Fibroblast of skin of right biceps (primary cell): ENCODE measurements at places on chromosomes 4 and X.

DNA sequence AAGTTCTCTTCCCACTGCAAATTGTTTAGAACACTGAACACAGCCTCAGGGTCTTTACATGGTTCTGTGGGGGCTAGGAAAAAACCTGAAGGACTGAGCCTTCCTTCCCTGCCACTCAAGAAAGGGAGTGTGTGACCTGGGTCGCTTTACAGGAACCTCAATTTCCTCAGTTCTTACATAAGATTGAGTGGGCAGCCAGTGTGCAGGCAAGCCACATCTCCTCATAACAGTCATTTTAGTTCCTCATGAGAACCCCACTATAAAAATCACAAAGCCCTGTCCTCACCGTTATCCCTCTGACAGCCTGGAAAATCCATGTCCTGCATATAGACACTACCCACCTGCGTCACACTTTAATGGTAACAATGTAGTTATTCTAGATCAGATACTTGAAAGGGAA, 2.1 kb upstream of the ETDC start:
- no peak for DNase-seq

GRCh38 chr4:1099684-1100335, 13.6 kb downstream of the RNF212 start:
- no peak for DNase-seq

- no peak for DNase-seq
Observed at GRCh38 chrX:10138726-10139125, 18.0 kb upstream of the CLCN4 start.

DNA sequence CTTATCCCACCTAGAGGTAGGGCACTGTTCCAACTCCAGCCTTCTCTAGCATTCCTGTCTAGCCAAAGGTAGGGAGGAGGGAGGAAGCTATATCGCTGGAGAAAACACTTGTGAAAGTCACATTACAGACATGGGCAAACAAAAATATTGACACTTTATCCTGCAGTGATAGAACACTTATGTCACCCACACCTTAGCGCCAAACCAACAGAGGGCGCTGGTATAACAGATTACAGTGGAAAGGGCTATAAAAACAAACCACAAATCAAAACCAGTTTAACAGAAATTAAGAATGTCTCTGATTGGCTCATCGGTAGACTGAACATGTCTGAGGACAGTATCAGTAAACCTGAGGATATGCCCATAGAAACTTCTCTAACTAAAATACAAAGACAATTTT, 451.3 kb downstream of the TLL1 start:
- DNase-seq: peak; percentile 20

- no peak for DNase-seq
Observed at GRCh38 chrX:47446431-47446830, 36.6 kb downstream of the ZNF41 start.

GRCh38 chr4:52894443-52894842, 32.3 kb downstream of the RASL11B start:
- peak; percentile 51 for DNase-seq

DNA sequence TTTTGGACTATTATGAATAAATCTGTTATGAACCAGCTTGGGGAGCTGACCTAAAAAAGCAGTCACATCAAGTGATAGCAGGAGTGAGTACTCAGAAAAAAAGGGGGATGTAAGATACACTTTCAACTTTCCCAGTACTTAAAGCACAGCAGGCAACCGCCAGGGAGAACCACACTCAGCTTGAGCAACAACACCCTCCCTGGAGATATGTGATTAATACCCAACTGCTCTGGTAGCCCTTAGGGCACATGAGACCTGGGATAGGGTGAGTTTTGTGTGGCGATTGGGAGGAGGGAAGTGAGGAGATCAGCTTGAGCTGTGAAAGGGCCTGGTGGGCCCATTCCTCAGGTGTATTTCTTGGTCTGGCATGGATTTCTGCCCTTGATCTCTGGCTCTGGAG, 220.3 kb upstream of the SFRP2 start:
- peak; percentile 18 for DNase-seq

- DNase-seq: peak; percentile 6
Observed at GRCh38 chr4:141462361-141462760, 174.0 kb upstream of the IL15 start.

DNA sequence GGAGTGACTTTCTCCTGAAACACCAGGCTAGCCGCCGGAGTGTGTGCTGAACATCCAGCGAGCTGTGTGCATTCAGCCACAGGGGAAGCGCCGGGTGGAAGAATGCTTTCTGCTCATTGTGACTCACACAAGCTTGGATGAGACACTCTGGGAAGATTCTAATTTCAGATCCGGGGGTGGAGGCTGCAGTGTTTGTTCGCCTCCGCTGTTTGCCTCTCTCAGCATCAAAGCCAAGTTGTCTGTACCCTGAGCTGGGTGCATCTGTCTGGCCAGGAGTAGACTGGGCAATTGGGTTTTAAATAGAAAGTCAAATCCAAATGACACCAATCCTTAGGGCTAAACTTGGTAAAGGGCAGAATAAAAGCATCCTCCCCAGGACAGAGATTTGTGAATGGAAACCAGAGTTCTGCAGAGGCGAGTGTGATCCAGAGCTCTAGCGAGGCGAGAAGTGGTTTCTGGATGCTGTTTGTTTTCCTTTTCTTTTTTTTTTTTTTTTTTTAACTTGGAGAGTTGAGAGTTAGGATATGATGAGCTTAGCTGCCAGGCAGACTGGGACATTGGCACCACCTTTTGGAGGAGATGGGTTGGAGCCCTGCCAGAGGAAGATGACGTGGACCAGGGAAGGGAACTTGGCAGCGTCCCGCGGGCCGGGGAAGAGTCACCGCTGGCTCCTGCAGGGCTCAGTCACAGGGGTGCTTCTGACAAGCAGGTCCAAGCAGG, 196.0 kb upstream of the PSAPL1 start:
- DNase-seq: peak; percentile 91

- peak; percentile 2 for DNase-seq
Observed at GRCh38 chrX:30196322-30196721, 19.0 kb upstream of the MAGEB2 start.

GRCh38 chrX:110281377-110281776, 36.5 kb downstream of the AMMECR1 start:
- DNase-seq: no peak

DNA sequence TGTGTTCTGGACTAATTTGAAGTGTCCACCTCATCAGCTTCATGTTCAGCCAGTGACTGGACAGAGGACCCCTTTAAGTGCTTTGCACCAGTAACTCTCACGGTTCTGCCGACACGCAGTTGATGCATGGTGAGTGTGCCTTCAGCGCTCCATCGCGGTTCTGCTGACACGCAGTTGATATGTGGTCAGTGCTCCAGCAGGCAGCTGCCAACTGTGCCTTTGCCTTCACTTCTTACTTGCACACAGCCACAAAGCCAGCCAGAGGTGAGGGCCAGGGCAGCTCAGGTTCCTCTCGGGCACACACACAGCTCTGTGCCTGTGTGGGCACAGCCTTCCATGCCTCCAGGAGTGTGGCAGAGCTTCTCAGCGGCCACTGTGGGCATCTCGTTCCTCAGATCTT, 12.4 kb downstream of the NKX1-1 start:
- DNase-seq: no peak
